ENCODE measurements at places on chromosomes 1 and 21. TPM values are rescaled to one million over a fixed set of nuclear protein-coding genes. Genes with fewer than 3 reads are reported as not detected.

The LENEP gene
- 1.9 TPM for total RNA-seq

- no peak overlapping the region for H3K4me3 ChIP-seq
- H3K4me1 ChIP-seq = peaks cover under 1% of the 10 kb centered on the region
- H3K36me3 ChIP-seq = peaks cover 27% of the 10 kb centered on the region
- DNase-seq = no peak
Measured at GRCh38 chr1:33297911-33298622, 22.8 kb downstream of the A3GALT2 start.

DNA sequence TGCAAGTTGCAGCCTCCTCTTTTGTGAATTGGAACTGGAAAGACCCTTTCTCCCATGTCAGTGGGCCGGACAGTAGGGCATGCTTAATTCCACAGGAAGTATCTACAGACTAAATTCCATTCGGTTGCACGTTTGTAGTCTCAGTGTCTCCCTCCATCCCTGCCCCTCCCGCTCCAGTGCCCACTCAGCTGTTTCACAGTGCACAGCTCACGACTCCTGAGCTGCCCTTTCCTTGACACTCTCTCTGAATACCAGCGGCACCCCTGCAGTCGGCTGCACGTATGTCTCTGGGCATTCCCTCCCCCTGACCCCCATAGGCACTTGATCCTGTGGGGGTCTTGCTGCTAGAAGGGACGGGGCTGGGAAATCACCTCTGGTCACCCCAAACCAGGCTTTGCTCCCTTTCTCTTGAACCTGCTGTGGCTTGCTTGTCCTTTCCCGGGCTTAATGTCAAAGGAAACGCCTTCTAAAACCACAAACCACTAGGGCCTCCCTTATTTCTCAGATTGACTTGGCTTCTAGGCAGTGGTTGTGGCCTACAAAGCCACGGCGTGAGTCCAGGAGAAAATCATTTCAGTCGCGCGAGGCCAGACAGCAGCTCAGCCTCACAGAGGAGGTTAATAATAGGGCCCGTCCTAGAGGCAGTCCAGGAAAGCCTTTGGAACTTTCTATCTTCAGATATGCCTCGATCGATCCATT lies 365.3 kb upstream of the PROX1 start:
- DNase-seq = no peak
- no peak overlapping the region for H3K4me3 ChIP-seq
- no peaks in the 10 kb centered on the region for H3K27me3 ChIP-seq

DNA sequence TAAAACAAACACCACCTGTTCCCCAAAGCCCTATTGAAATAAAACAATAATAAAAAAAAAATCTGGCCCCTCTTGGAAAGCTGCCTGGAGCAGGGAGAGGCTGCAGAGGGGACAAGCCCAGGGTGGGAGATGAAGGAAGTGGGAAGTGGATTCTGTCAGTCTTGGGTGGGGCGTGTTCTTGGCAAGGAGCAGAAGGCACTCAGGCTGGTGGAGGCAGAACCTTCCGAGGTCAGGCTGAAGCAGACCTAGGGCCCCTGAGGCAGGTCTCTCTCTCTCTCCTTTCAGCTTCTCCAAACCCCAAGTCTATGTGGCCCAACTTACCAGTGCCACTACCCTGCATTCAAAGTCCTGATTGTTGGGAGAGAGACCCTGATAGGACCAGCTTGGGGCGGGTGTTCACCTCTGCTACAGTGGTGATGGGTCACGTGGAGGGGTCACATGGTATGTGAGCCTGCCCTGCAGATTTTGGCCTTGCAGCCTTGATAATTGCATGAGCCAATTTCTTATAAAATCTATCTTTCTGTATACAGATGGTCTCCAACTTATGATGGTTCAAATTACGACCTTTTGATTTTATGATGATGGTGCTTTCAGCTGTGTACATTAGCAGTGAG lies 145.4 kb upstream of the C1orf174 start:
- peaks cover 39% of the 10 kb centered on the region for H3K27me3 ChIP-seq
- no peak overlapping the region for H3K4me3 ChIP-seq
- H3K36me3 ChIP-seq = no peaks in the 10 kb centered on the region
- DNase-seq = no peak
- no peaks in the 10 kb centered on the region for H3K4me1 ChIP-seq

DNA sequence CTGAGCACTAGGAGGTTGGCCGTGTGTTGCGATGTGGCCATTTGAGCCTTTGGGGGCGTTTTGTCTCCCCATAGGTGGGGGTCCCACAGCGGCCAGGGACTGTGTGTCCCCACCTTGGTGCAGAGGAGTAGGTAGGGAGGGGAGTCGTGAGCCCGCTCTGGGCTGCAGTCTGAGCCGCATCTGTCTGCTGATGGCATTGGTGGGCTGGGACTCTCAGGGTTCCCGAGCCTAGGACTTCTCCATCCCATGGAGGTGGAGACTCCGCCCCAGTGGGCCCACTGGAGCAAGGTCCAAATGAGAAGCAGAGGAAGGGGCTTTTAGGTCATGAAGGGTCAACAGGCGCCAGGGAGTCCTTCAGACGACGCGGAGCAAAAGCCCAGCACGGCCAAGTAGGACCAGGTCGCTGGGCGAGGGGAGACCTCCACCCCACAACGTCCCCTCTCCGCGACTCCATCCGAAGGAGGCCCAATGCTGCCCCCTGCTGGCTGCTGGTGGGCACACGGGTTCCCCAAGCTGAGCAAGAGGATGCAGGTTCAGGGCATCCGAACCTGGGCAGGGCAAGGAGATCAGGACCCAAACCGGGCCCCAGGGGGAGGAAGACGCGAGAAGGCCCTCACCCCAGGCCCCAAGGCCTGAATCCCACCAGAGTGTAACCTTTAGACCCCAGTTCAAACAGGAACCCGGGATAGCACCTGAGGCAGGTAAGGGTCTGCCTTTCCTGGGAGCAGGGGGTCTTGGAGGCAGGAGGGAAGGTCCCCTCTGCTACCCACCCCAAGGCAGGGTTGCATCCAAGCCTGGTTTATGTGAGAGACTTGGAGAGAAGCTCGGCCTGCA lies 14.9 kb downstream of the TTC34 start:
- H3K4me1 ChIP-seq = no peaks in the 10 kb centered on the region
- H3K36me3 ChIP-seq = peaks cover 9% of the 10 kb centered on the region
- DNase-seq = no peak

The AK4 gene
- 12.0 TPM for total RNA-seq

The NR0B2 gene
- not detected for total RNA-seq

- no peak for DNase-seq
- H3K36me3 ChIP-seq = peaks cover 3% of the 10 kb centered on the region
- peaks cover 16% of the 10 kb centered on the region for H3K4me1 ChIP-seq
- H3K27ac ChIP-seq = no peak overlapping the region
- peaks cover 12% of the 10 kb centered on the region for H3K27me3 ChIP-seq
- no peak overlapping the region for H3K4me3 ChIP-seq
Measured at GRCh38 chr21:45477176-45478114, 64.8 kb downstream of the SLC19A1 start.

DNA sequence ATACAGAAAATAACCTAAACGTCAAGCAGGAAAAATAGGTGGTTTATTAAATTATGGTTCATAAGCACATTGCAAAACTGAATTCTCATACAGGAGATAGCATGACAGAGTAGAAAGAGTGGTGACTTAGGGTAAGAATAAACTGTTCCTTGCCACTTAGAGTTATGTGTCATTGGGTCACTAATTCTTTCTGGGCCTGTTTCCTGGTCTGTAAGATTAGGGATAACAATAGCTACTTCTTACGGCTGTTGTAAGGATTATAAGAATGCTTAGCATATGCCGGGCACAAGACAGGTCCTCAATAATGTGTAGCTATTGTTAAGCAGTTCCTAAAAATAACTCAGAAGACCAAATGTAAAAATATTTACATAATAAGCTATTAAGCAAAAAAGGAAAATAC lies 24.2 kb downstream of the SNRNP40 start:
- H3K4me1 ChIP-seq = no peaks in the 10 kb centered on the region
- H3K36me3 ChIP-seq = peaks cover 26% of the 10 kb centered on the region
- DNase-seq = no peak
- no peaks in the 10 kb centered on the region for H3K27me3 ChIP-seq

Measured in neural crest cell (in vitro differentiated cells).